Tongue (tissue), 3 donors: ENCODE measurements at places on chromosomes 12 and 14. TPM values are rescaled to one million over a fixed set of nuclear protein-coding genes. Genes with fewer than 3 reads are reported as not detected.

Gene RHOJ
- total RNA-seq = 27.2 TPM

Gene BDKRB1
- 1.8 TPM for total RNA-seq

Gene CCDC60
- 0.62 TPM for total RNA-seq

Gene DCN
- total RNA-seq = 470 TPM

GRCh38 chr14:64632056-64632455 is 72.2 kb upstream of the PLEKHG3 start:
- no peak for DNase-seq

DNA sequence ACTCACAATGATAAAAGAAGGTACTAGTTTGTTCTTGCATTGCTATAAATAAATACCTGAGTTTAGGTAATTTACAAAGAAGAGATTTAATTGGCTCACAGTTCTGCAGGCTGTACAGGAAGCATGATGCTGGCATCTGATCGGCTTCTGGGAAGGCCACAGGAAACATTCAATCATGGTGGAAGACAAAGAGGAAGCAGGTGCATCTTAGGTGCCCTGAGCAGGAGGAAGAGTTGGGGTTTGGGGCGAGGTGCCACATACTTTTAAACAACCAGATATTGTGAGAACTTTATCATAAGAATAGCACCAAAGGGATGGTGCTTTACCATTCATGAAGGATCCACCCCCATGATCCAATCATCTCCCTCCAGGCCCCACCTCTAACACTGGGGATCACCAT is 752.6 kb upstream of the FLRT2 start:
- DNase-seq = no peak

GRCh38 chr14:69643430-69644200 is 32.2 kb downstream of the SUSD6 start:
- DNase-seq = peak; percentile 86

- DNase-seq = no peak
Observed at GRCh38 chr12:124411281-124411878, 116.5 kb downstream of the RFLNA start.

GRCh38 chr12:124872068-124872719 is 8.5 kb upstream of the SCARB1 start:
- DNase-seq = peak; percentile 27

DNA sequence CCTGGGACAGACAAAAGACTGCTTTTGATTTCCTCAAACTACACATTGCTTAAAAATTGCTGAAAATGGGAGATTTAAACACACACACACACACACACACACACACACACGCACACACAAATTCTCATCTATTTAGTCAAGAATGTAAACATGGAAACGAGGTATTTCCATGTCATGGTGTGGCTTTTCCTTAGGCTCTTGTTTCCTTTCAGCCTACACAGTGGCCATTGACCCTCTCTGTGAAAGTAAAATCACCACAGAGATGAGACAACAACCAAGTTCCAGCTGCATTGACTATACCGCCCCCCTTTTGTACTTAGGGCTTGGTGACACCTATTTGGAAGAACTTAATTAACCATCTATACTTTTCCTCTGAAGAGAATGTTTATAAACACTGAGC is 41.9 kb downstream of the TTC8 start:
- DNase-seq = no peak
